ENCODE measurements at places on chromosomes 13 and 19.

GRCh38 chr19:3234800-3235199 is 10.3 kb downstream of the CELF5 start:
- peak; percentile 60 for DNase-seq

DNA sequence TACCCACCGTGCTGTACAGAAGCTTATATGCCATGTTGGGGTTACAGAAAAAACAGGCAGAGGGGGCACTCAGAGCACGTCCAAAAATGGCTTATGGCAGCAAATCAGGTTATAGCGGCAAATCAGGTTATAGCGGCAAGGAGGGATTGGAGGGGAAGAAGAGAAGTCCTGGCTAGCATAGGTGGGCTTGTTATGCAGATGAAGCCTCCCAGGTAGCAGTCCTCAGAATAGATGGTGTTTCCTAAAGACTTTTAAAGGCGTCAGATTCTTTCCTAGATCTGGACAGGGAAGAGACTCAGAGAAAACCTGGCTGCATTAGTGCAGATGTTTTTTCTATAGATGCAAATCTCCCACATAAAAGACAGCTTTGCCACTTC is 19.8 kb upstream of the PLEKHF1 start:
- no peak for DNase-seq

DNA sequence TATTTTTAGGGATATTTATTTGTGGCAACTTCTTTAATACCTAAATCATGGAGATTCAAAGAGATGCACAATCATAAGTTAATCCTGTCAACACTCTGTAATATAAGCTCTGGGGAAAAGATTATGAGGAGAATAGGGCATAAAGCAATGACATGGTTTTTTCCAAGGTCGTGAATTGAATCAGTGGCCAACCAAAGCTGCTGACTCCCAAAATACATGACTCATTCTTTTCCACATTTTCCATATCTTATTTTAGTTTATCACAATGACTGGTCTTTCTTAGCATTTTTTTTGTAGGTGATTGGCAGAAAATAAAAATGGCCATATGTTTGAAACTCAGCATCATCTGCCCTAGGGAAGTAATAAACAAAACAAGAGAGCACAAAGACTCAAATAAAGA is 28.5 kb upstream of the RBM26 start:
- DNase-seq: peak; percentile 40

DNA sequence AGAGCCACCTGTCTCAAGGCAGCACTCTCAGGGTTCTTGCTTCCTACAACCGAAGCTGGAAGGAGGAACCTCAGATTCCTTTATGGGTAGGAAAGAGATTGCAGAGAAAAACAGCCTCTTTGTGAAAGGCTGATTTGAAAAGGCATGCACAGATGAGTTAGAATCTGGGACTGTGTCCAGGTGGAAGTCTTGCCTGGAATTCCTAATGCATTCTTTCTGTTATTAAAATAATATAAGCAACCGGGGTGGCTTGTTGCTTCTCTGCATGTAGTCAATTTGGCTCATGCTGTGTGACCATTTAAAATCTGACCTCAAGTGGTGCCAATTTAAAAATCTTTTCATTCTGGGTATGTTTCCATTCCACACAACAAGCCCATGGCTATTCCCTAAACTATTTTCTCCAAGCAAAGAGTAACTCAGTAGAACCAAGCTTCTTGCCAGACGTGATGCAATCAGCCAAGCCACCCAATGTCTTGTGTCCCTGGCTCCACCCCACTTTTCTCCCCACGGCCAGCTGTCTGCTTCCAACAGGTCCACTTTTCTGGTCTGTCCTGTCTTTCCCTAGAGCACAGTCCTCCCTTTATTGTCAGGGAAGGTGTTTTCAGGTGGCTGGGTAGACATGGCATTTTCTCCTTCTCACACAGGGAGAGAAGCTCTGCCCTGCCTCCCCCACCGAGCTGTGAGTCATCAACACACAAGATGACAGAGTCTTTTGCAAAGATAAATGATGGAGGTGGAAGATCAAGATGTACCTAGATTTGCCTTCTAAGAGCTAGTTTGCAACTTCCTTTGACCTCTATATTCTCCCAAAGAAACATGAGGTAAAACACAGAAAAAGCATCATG is 394.3 kb downstream of the FOXO1 start:
- DNase-seq: no peak

- no peak for DNase-seq
Observed at GRCh38 chr13:20567881-20568528, 1.0 kb downstream of the IFT88 start.

DNA sequence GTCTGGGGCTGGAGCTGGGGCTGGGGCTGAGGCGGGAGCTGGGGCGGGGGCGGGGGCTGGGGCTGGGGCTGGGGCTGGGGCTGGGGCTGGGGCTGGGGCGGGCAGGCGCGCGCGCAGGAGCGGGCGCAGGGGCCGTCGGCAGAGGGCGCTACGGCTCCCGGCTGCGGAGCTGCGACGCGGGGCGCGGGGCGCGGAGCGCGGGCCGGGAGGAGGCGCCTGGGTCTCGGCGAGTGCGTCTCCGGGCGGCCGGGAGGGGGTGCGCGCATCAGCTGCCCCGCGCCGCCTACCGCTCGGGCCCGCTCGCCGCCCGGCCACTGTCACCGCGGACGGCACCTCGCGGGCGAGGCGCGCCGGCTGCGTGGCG is 422 bp upstream of the MTUS2 start:
- peak; percentile 82 for DNase-seq

GRCh38 chr13:71285700-71286099 is 581.3 kb downstream of the DACH1 start:
- DNase-seq: no peak

DNA sequence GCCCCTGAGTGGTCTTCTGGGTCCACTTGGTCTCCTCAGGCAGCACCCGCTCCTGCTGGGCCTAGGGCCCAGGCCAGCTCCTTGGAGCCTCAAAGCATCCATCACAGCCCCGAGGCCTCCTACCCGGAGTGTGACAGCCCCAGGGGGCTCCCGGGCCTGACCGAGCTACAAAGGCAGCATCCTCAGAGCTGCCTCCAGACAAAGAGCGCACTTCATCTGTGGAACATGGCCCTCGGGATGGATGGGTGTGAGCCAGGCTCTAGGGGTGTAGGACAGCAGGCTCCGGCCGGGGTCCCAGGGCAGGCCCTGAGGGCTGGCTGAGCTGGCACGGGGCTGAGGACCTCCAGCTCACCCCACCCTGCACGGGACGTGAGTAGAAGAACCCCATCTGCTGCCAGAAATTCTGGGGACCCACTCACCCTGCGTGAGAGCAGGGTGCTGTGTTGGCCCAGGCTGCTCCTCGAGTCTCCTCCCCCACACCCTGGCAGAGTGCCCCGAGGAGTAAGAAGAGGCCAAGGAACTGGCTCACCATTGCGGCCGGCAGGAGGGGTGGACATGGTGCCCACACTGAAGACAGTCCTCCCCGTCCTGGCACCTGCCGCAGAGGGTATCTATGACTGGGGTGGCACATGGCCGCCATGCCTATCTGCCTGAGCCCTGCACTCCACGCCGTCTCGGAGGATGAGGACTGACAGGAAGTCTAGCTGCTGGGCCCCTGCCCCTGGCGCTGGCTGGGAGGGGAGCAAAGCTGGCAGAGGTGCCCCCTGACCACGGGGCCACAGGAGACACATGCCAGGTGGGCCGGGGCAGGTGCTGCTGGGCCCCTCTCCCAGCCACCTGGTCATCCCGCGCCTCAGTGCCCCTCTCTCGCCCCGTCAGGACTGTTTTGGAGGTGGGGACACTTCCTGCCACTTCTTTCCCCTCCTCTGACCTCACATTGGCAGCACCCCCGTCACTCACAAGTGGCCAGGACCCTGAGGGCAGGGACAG is 22.3 kb downstream of the CEBPG start:
- DNase-seq: no peak

DNA sequence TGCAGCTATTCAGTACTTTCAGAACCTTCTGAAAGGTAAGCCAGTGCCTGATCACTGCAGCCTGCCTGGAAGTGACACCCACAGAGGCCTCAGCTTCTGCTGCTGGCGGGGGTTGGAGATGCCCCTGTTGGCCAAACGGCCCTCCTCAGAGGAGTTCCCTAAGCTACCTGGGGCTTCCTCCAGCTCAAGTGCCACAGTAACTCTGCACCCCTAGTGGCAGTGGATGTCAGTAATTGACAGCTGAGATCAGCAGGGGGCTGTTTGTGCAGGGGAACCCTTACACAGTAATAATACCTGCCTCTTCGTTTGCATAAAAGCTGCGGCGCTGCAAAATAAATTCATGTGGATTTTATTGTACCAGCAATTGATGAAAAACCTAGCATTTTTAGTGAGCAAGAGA is 28.9 kb downstream of the TDRD12 start:
- no peak for DNase-seq

DNA sequence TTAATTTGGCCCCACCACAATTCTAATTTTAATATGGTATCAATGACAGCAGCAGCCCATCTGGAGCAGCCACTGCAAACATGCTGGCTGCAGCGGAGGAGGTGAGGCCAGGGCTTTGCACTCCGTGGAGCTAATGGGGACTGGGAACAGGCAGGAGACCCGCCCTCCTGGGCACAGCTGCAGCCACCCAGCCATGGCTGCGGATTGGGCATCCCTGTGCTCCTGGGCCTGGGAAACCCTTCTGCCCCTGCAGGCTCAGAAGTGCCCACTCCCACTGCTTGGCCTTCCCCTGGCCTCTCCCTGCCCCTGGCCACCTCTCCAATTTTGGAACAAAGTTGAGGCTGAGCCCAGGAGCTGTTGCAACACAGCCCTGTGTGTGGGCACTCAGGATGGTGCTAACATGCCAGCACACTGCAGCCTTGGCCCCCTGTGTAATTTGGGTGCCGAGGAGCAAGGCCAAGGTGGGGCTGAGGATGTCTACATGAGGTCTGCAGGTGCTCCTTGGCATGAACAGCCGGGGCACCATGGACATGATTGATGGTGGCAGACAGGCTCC is 123.6 kb downstream of the PCDH9 start:
- DNase-seq: no peak

DNA sequence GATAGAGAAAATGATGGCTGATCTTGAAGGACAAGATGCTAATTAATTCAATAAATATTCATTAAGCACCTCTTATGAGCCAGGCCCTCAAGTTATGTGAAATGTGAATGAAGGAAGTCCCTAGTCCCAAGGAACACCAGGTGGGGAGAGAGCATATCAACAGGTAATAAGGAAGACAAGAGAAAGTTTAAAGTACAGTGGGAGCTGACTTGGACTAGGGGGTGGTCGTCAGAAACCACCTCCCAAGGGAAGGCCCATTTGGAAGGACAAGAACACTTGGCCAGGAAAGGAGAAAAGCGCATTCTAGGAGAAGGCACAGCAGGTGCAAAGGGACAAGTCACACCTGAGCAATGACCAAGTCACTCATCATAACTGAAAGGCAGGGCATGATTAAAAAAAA is 72.7 kb downstream of the DOCK9 start:
- DNase-seq: no peak

GRCh38 chr13:21925720-21926119 is 254.8 kb downstream of the FGF9 start:
- DNase-seq: no peak

DNA sequence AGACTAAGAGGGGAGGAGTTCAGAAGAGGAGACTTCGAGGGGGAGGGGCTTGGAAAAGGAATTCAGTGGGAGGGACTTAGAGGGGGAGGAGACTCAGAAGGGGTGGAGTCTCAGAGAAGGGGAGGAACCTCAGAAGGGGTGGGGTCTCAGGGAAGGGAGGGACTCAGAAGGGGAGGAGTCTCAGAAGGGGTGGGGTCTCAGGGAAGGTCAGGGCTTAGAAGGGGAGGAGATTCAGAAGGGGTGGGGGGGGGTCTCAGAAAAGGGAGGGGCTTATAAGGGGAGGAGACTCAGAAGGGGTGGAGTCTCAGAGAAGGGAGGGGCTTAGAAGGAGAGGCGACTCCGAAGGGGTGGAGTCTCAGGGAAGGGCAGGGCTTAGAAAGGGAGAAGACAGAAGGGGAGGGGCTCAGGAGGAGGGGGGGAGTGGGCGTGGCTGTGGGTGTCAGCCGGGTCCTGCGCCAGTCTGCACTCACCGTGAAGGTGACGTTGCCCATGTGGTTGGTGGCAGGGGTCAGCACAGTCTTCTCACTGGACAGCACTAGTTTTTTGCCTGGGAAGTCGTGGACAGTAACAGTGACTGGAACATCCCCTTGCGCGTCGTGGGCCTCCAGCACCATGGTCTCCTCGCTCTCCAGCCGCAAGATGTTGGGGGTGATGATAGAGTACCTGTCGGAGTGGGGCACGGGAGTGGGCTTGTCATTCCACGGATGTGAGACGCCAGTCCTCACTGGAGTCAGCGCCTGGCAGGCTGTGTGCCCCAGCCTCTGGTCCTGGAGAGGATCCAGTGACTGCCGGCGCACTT is 1.5 kb downstream of the C3 start:
- DNase-seq: peak; percentile 96

DNA sequence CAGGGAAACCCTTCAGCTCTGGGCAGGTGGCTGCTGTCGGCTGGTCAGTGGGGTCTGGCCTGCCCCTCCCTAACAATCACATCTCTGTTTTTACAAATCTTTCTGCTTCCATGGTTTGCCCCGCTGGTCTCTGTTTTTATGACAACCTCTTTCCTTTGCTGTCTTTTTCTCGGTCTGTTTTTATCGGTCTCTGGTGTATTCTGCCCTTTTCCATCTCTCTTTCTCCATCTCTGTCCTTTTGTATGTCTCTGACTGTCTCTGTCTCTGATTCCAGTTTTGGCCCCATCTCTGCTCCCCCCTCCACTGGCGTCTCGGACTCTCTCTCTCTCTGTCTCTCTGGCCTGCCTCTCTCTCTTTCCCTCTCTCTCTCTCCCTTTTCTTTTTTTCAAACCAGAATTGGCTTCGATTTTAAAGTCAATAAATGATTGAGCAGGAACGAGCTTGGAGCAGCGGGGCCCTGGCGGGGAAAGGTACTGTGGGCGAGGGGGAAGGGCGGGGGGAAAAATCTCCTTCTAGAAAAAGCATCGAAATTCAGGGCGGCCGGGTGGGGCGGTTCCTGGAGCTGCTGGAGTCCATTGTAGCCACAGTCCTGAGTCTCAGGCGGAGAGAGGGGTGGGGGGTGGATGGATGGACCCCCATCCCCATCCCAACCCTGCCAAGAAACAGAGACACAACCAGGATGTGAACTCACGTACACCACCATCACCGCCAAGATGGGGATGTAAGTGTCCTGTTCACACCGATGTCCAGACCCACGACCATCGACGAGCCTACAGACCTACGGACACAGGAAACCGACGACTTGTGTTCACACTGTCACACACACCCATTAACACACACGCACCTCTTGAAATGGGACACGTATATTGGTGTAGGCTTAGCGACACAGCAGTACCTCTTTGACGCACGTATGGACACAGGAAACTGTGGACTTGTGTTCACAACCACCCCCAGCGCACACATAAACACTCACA is 3.0 kb downstream of the NFIX start:
- DNase-seq: no peak

GRCh38 chr13:21625366-21625765 is 21.4 kb upstream of the MICU2 start:
- DNase-seq: peak; percentile 21

DNA sequence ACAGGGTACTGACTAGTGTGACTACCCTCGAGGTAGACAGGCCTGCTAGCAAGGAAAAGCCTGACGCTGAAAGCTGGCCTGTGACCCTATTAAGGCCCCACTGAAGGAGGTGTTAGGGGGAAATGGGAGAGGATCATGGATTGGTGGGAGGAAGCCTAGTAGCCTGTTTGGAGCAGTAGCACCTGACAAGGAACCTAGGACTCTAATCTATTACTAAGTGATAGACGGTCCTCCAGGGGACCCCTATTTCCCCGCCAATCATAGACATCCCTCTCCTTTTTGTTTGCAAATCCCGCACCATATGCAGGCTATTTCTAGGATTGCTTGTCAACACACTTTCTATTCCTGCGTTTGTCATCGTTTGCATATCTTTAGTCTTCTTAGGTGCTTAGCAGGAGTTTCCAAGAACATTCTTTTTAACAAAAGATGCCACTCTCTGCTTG is 1338.8 kb upstream of the MIR17HG start:
- DNase-seq: no peak

All from HEK293T (cell line).